ENCODE measurements at places on chromosomes 2 and 18. TPM values are rescaled to one million over a fixed set of nuclear protein-coding genes. Genes with fewer than 3 reads are reported as not detected.
A peak's percentile ranks its signal among the peaks of the same experiment; 100 is the strongest.

GRCh38 chr2:85772019-85772745 is 18.4 kb downstream of the ATOH8 start:
- peak overlapping the region; percentile 86 for H3K27ac ChIP-seq
- no peaks in the 10 kb centered on the region for H3K27me3 ChIP-seq
- peak overlapping the region; percentile 32 for H3K4me3 ChIP-seq
- DNase-seq = peak; percentile 99

- peaks cover 20% of the 10 kb centered on the region for H3K27me3 ChIP-seq
- no peak overlapping the region for H3K27ac ChIP-seq
- no peak for DNase-seq
- no peaks in the 10 kb centered on the region for H3K4me1 ChIP-seq
- no peaks in the 10 kb centered on the region for H3K36me3 ChIP-seq
Measured at GRCh38 chr2:238716171-238716570, 131.7 kb upstream of the TWIST2 start.

KCMF1 gene
- polyA plus RNA-seq = 6.9 TPM

GNLY gene
- polyA plus RNA-seq = 1.2 TPM

GRCh38 chr2:178530625-178531142 is 50.4 kb downstream of the PLEKHA3 start:
- no peaks in the 10 kb centered on the region for H3K27me3 ChIP-seq
- H3K36me3 ChIP-seq = peaks cover 100% of the 10 kb centered on the region
- DNase-seq = no peak
- no peak overlapping the region for H3K4me3 ChIP-seq

DNA sequence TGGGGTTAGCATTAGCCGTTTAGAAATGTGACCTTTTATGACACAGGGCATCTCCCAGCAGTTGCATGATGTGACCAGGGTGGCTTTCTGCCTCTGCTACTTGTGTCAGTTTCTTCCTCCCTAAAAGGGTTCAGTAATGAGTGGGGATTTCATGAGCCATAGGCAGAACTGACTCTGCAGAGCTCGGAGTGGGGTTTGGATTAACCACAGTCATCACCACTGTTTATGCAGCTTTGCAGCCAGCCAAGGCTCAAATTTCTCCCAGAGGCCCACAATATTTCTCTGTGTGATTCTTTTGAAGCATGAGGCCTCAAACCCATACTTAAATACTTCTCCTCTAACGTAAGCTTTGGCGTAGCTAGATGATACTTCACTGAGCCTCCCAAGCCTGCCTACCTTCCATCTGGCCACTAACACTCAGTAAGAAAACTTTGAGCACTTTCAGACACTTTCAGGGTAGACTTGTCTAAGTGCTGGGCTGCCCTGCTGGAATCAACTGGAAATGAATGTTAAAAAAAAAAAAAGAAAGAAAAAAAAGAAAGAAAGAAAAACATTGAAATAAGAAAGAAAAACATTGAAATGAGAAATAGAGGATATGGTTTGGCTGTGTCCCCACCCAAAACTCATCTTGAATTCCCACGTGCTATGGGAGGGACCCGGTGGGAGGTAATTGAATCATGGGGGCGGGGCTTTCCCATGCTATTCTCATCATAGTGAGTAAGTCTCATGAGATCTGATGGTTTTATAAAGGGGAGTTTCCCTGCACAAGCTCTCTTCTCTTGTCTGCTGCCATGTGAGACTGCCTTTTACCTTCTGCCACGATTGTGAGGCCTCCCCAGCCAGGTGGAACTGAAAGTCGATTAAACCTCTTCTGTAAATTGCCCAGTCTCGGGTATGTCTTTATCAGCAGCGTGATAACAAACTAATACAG is 11.5 kb upstream of the LAPTM4A start:
- H3K4me1 ChIP-seq = peaks cover 4% of the 10 kb centered on the region
- no peak overlapping the region for H3K4me3 ChIP-seq
- no peaks in the 10 kb centered on the region for H3K36me3 ChIP-seq

- peak overlapping the region; percentile 96 for H3K27ac ChIP-seq
- DNase-seq = no peak
- no peaks in the 10 kb centered on the region for H3K36me3 ChIP-seq
- no peaks in the 10 kb centered on the region for H3K27me3 ChIP-seq
- H3K4me1 ChIP-seq = peaks cover 46% of the 10 kb centered on the region
Measured at GRCh38 chr2:119760237-119760955, 674 bp downstream of the PTPN4 start.

GPAT2 gene
- 9.2 TPM for polyA plus RNA-seq

DNA sequence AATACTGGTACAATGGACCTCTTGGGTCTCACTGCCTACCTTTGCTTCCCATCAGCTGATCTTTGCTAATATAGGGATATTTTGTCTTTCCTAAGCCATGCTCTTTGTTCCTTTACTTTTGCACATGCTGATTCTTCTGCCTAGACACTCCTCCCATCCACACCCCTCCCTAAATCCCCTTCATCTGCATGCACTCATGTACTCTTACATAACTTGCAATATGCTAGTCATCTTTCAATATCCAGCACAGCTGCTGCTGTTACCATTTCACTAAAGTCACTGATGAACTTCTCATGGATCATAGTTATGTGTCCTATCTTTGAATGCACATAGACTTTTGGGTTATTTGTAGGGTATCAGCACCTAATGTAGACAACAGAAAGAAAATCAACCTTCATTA is 18.5 kb upstream of the DTNA start:
- peaks cover 20% of the 10 kb centered on the region for H3K4me1 ChIP-seq
- no peaks in the 10 kb centered on the region for H3K36me3 ChIP-seq
- no peak for DNase-seq
- H3K4me3 ChIP-seq = no peak overlapping the region
- H3K27ac ChIP-seq = no peak overlapping the region
- no peaks in the 10 kb centered on the region for H3K27me3 ChIP-seq

UGT1A1 gene
- polyA plus RNA-seq = not detected

DNA sequence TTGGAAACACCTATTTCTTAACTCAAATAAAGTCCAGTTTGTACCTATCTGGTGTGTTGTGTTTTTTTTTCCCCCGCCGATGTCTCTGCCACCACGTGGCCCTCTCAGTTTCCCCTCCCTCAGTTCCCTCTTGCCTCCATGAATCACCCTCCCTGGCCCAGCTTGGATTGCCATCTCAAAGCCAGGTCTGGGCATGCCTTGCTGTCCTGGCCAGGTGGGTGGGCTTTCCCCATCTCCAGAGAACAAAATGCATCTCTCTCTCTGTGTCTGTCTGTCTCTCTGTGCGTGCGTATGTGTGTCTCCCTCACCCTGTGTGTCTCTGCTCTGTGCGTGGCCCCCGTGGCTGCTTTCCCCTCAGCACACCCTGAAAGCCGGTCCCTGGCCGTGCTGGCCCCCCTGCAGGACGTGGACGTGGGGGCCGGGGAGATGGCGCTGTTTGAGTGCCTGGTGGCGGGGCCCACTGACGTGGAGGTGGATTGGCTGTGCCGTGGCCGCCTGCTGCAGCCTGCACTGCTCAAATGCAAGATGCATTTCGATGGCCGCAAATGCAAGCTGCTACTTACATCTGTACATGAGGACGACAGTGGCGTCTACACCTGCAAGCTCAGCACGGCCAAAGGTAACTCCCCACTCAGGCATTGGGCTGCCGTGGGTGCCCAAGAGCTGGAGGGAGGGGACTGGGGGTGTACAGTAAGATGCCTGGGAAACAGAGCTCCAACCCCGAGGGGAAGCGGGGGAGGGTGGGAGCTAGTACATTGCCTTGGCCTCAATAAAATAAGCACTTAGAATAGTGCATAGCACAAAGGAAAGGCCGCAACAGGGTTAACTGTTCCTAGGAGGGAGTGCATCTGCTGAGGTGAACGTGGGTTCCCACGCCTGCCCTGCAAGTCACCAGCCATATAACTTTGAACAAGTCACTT is 31.6 kb upstream of the GMPPA start:
- H3K27me3 ChIP-seq = no peaks in the 10 kb centered on the region
- peaks cover 7% of the 10 kb centered on the region for H3K36me3 ChIP-seq
- no peak overlapping the region for H3K4me3 ChIP-seq
- H3K4me1 ChIP-seq = peaks cover 54% of the 10 kb centered on the region
- H3K27ac ChIP-seq = no peak overlapping the region
- no peak for DNase-seq

GRCh38 chr2:235860111-235860510 is 308.1 kb downstream of the GBX2 start:
- DNase-seq = no peak
- H3K36me3 ChIP-seq = no peaks in the 10 kb centered on the region
- no peaks in the 10 kb centered on the region for H3K27me3 ChIP-seq
- peaks cover 7% of the 10 kb centered on the region for H3K4me1 ChIP-seq
- H3K27ac ChIP-seq = peak overlapping the region; percentile 75

GRCh38 chr2:12321886-12322285 is 394.9 kb upstream of the TRIB2 start:
- no peak overlapping the region for H3K4me3 ChIP-seq
- H3K4me1 ChIP-seq = peaks cover 20% of the 10 kb centered on the region
- no peak overlapping the region for H3K27ac ChIP-seq
- no peaks in the 10 kb centered on the region for H3K27me3 ChIP-seq
- no peak for DNase-seq

DNA sequence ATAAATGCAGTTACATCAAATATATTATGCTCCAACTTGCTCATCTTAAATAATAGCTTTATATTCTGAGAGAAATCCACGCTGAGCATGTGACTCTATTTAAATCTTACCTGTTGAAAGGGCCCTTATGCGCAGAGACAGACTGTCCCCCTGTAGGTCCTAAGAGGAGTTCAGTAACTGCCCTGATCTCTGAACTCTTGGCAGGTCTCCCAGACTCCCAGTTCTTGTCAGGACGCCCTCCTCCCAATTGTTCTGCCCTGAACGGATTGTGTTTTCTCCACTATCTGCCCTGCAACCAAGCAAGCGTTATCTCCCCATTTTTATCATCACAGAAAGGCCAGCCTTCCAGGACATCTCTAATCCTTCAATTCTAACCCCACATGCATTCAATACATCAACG is 954.6 kb downstream of the TSN start:
- no peaks in the 10 kb centered on the region for H3K36me3 ChIP-seq
- no peaks in the 10 kb centered on the region for H3K4me1 ChIP-seq
- H3K27me3 ChIP-seq = no peaks in the 10 kb centered on the region
- no peak overlapping the region for H3K27ac ChIP-seq

GRCh38 chr2:28339516-28340175 is 53.0 kb upstream of the FOSL2 start:
- H3K4me1 ChIP-seq = peaks cover 44% of the 10 kb centered on the region
- DNase-seq = no peak
- peak overlapping the region; percentile 45 for H3K27ac ChIP-seq
- no peak overlapping the region for H3K4me3 ChIP-seq

- no peak overlapping the region for H3K27ac ChIP-seq
- no peaks in the 10 kb centered on the region for H3K36me3 ChIP-seq
- peaks cover 5% of the 10 kb centered on the region for H3K4me1 ChIP-seq
- no peak overlapping the region for H3K4me3 ChIP-seq
- no peak for DNase-seq
Measured at GRCh38 chr2:25000503-25001324, 29.0 kb upstream of the DNAJC27 start.

TLX2 gene
- not detected for polyA plus RNA-seq

CRYBA2 gene
- polyA plus RNA-seq = not detected

DNA sequence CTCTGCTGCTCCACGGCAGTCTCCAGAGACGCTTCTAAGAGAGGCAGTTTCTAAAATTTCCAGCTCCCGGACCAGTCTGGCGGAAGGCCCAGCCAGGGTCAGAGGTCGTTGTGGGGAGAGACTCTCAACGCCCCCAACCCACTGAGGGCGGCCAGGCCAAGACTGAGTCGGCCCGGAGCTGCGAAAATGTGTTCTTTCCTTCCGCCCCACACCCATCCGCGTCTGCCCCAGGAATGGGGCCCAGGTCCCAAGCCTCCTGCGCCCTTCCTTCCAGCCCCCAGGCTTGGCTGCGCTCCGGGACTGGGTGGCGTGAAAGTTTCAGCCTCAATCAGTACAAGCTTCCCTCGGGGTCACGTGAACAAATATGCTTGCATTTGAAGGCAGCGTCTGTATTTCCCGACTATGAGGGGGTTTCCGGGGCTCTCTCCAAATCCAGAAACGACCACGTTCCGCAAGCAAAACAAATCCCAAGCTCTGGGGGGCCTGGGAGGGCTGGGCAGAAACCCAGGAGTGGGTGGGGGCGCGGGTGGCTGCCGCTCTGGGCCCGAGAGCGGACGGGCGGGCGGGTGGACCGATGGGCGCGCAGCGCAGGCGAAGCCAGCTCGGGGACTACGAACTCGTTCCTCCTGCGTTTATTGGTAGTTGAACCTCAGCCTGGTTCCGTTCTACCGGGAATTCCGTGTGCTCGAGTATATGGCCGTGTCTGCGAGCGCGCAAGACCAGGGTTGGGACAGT is 3.3 kb downstream of the HOXD3 start:
- no peak overlapping the region for H3K27ac ChIP-seq
- DNase-seq = no peak
- peaks cover 100% of the 10 kb centered on the region for H3K27me3 ChIP-seq
- no peaks in the 10 kb centered on the region for H3K36me3 ChIP-seq
- H3K4me1 ChIP-seq = peaks cover 54% of the 10 kb centered on the region

DNAJC5G gene
- polyA plus RNA-seq = 0.19 TPM

DNA sequence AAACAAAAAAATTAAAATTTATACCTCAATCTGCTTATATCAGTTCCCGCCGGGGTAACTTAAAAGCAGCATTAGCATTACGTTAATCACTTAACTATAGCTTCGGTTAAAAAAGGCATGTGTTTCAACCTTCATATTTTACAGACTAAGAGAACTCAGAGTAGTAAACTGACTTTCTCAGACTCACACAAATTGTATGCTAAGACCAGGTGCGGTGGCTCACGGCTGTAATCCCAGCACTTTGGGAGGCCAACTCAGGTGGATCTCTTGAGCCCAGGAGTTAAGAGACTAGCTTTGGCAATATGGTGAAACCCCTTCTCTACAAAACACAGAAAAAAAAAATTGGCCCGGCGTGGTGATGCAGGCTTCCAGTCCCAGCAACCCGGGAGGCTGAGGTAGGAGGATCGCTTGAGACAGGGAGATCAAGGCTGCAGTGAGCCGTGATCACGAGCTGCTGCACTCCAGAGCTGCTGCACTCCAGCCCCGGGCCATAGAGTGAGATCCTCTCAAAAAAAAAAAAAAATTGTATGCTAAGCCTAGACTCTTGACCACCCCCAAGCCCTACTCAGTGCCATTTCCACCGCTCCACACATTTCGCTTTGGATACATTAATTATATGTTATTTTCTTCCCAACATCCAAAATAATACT is 2.4 kb downstream of the HNRNPLL start:
- DNase-seq = no peak
- H3K36me3 ChIP-seq = no peaks in the 10 kb centered on the region
- peaks cover 5% of the 10 kb centered on the region for H3K4me1 ChIP-seq
- no peaks in the 10 kb centered on the region for H3K27me3 ChIP-seq
- H3K27ac ChIP-seq = peak overlapping the region; percentile 98

DNA sequence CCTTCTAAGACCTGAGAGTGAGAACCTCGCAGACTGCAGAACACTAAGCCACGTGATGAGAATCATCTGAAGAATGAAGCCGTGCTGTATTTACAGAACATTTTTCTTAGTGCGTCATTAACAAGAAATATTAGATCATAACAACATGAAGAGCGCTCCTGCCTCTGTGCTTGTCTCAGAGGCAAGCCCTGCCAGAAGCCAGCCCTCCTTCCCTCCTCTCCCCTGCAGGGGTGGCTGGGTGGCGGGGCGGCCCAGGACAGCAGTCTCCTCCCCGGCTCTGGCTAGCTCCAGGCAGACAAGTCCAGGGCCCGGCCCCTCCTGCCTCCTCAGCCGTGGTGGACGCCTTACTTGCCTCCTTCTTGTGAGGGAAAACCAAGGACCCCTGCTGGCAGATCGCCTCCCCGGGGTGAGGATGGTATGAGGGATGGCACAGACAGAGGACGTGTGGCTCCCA is 262.7 kb downstream of the TWIST2 start:
- H3K27me3 ChIP-seq = no peaks in the 10 kb centered on the region
- H3K4me3 ChIP-seq = no peak overlapping the region
- H3K36me3 ChIP-seq = peaks cover 26% of the 10 kb centered on the region
